Endothelial cell (in vitro differentiated cells): ENCODE measurements at places on chromosomes 6 and 20.
A peak's percentile ranks its signal among the peaks of the same experiment; 100 is the strongest.

GRCh38 chr6:26021001-26021349, 58.4 kb downstream of the TRIM38 start:
- peak; percentile 61 for DNase-seq

DNA sequence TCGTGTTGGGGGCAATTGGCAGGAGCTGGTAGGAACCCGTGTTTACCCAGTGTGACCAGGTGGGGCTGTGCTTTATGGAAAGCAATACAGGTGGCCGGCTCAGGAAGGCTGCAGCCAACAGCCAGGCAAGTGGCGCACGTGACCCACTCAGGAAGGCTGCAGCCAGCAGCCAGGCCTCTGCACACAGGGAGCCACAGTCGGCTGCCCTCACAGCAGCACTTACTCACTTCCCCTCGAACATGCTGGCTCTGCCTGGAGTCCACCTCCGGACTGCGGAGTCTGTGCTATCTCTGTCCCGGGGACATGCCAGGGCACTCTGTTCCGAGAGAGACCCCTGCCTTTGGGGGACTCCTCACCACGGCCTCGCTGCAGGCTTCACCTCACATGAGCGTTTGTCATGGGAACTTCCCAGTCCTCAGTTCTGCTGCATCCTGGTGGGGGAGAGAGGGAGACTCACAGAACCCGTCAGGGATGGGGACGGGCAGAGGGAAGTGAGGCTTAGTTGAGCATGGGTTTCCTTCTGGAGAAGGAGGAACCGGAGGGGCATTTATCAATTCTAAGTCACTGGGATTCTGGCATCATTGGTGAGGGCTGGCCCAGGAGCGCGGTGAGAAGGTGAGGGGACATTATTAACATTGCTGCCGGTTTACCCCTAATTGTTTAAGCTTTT, 76.8 kb downstream of the TTLL2 start:
- DNase-seq: peak; percentile 11

- DNase-seq: peak; percentile 24
Measured at GRCh38 chr6:27161946-27162603, 85.4 kb upstream of the PRSS16 start.

GRCh38 chr6:28402197-28402596, 2.6 kb upstream of the ZSCAN12 start:
- no peak for DNase-seq

GRCh38 chr6:83062225-83062624, 3.4 kb downstream of the UBE3D start:
- no peak for DNase-seq

DNA sequence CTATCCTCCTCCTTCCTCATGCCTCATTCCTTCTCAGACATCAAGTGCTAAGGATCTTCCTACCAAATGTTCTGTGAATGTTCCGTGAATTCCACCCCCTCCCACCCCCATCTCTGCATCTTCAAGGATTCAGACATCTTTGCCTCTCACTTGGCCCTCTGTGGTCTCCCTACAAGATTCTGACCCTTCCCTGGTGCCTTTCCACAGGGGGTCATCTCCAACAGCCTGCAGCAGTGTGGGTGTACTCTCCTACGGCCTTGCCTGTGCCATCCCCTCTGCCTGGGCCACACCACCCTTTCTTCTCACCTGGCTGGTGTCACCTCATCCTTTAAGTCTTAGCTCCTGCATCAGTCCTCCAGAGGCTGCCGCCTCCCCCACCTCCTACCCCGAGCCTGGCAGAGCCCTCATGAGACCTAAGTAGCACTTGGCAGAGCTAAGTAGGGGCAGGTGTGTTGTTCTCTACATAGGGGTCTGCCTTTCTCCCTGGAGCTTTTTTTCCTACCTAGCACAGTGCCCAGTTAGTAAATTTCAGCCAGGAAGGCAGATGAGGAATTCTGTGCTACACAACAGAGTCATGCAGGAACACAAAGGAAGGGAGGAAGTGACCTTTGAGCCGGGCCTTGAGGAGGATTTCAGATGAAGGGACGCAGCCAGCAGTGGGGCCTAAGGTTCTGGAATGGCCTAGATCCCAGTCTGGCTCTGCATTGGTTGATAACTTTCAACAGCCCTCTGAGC, 43.1 kb downstream of the TM9SF4 start:
- DNase-seq: no peak

- DNase-seq: no peak
Measured at GRCh38 chr20:17044891-17045290, 181.9 kb upstream of the PCSK2 start.

DNA sequence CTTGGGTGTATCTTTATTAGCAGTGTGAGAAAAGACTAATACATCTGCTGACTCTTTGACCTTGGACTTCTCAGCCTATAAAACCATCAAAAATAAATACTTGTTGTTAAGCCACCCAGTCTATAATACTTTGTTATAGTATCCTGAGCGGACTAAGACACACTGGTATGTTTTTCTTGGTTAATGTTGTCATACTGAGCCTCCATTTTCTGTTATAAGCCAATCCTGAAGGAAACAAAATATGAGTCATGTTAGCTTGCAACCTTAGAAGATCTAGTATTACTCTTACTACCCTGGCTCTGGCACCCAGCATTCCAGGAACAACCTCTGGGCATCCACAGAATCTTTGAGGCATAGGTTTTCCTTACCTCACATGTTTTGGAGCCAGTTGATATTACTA, 307.2 kb downstream of the FRK start:
- DNase-seq: no peak

GRCh38 chr20:4151991-4152695, 136.8 kb upstream of the RNF24 start:
- no peak for DNase-seq

- DNase-seq: no peak
Measured at GRCh38 chr6:119871520-119871919, 522.0 kb upstream of the MAN1A1 start.

GRCh38 chr6:36524871-36525270, 22.4 kb downstream of the STK38 start:
- no peak for DNase-seq

GRCh38 chr6:144343701-144344428, 58.7 kb downstream of the UTRN start:
- no peak for DNase-seq

GRCh38 chr6:129704708-129705107, 5.3 kb downstream of the ARHGAP18 start:
- DNase-seq: no peak

GRCh38 chr6:52288216-52288615, 3.7 kb upstream of the MCM3 start:
- no peak for DNase-seq

DNA sequence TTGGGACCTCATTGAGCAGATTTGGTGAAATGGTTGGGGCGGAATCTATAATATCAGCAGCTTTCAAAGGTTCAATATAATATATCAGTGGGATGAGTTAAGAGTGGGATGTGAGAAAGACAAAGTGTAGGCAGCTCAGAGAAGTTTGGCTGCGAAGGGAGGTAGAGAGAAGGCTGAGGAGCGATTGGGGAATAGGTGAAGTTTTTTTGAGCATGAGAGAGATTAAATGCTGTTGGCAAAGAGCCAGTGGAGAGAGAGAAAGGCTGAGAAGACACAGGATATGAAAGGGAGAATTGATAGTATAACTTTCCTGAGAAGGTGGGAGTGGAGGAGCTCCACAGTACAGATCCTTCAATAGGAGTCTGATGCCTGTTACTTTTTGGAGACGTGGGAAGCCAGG, 12.1 kb upstream of the SERINC3 start:
- no peak for DNase-seq

- DNase-seq: no peak
Measured at GRCh38 chr6:31152781-31153180, 4.8 kb downstream of the CCHCR1 start.

DNA sequence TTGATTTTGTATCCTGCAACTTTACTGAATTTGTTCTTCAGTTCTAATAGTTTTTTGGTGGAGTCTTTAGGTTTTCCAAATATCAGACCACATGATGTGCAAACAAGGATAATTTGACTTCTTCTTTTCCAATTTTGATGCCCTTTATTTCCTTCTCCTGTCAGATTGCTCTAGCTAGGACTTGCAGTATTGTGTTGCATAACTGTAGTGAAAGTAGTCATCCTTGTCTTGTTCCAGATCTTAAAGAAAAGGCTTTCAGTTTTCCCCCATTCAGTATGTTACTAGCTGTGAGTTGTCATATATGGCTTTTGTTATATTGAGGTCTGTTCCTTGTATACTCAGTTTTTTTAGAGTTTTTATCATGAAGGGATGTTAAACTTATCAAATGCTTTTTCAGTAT, 4.6 kb downstream of the MICB start:
- no peak for DNase-seq

DNA sequence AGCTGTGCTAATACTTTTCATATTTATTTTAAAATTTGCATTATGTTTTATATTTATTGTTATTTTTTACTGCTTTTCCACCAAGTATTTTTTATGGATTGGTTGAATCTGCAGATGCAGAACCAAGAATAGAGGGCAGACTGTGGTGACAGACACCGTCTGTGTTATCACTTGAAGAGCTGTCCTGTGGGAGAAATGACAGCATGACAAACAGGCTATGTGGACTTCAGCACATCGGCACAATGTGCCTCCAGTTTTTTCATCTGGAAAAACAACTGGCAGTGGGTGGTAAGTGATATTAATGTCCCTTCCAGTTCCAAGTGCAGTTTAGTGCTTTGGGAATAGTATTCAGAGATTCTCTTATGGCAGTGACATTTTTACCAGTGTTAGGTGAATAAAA, 492.9 kb downstream of the PRKN start:
- no peak for DNase-seq

- no peak for DNase-seq
Measured at GRCh38 chr6:157537556-157537955, 156.6 kb downstream of the ZDHHC14 start.

DNA sequence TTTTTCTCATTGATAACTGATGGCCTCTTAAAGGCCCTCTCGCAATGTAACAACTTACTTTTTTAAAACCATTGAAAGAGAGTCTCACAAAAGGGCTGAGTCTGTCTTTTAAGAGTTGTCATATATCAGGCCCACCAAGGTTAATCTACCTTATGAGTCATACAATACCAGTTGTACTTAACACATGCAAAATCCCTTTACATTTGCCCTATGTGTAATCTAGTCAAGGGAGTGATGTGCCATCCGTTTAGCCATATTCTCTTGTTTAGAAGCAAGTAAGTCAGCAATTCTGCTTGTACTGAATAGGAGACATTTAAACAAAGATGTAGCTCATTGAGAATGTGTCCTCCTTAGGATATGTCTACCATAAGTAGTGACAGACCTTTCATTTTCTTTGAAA, 143.7 kb downstream of the TENT5A start:
- DNase-seq: no peak

DNA sequence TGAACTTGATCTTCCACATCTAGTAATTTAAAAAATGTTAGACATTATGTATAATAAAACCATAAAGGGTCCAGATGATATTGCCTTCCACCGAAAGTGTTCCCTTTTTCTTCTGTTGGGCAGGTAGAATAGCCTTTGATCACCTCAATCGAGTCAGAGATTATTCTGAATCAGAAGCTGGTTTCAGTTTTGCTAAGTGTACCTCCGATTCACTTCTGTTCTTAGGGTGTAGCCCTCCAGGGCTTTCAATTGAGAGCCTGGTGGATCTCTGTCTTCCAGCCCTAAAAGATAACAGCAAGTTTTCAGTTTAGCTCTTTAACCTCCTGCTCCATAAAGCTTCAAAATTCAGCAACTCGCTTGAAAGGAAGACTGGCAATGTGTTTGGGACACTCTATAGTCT, 21.1 kb upstream of the AIG1 start:
- DNase-seq: no peak

DNA sequence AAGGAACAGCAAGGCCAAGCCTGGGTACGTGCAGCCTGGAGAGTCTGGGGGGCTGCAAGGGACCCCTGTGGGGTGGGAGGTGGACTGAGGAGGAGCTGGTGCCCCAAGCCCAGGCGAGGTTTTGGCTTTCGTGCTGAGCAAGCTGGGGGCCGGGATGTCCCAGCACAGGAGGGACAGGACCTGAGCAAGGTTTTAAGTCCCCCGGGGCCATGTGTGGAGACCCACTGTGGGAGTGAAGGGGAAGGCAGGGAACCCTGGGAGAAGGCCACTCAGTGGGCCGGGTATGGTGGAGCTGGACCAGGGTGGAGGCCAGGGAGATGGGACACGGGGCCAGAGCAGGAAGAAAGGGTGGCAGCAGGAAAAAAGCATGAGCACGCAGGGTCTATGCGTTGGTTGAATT, 419.2 kb upstream of the SULF2 start:
- no peak for DNase-seq

- DNase-seq: peak; percentile 36
Measured at GRCh38 chr6:29653452-29654038, 3.3 kb upstream of the MOG start.

DNA sequence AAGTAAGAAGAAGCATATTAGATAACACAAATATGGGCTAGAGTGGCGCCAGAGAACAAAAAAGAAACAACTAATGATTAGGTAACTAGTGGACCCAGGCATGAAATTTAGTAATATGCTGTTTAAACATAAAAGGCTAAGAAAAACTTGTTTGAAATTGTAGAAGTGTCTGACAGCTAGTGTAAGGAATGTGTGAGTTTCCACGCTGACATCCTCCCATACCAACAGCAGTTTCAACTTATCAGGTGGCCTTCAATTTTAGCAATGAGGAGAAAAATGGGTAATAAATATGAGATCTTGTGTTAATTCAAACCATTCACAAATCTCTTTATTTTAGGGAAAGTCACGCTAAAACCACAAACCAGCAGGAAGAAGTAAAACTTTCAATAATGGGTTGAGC, 440.2 kb upstream of the FLRT3 start:
- no peak for DNase-seq

DNA sequence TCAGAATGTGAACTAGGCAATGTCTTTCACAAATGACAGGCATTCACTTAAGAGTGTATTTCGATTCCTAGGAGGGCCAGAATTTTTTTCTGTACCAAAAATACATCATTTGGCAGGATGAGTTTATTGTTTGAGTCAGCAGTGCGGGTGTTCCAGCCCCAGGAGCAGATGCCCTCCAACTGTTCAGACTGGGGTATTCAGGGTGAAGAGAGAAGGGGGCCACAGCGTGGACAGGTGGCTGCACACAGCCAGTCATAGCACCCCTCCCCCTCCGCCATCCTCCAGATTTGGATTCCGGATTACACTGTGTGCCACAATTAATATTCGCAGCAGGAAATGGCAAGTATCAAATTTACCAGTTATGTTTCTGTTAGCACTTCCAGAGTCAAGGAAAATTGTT, 38.6 kb downstream of the RIPOR2 start:
- no peak for DNase-seq

DNA sequence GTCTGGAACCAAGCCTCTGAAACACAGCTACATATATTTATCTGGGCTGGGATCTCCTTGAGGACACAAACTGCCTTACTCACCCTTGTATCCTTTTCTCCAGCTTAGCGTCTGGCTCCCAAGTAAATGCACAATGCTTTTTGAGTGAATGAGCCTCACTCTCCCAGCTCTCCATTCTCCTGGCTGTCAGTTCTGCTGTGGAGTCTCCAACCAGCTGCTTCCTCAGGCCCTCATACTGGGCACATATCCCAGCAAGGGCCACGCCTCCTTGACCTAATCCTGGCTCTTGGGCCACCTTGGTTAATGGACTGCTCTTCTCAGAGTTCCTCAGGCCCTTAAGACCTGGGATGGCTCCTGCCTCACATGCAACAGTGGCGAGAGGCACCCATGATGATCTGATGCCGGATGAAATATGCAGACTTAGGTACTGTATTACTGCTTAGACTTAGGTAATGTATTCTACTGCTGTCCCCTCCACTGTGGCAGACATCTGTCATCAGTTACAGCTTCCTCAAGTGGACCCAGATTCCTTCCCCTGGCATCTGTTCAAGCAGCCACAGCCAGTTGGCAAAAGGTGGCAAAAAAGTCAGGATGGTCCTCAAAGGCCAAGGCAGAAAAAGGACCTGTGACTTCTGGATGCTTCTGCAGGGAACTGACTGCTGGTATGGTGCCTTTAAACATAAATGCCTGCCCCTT, 16.5 kb downstream of the SNHG17 start:
- no peak for DNase-seq

GRCh38 chr6:125123051-125123450, 30.5 kb upstream of the TPD52L1 start:
- DNase-seq: no peak
